RCC 7860 (cell line): ENCODE measurements at places on chromosomes 6 and 20.
A peak's percentile ranks its signal among the peaks of the same experiment; 100 is the strongest.

GRCh38 chr20:23541776-23542175, 26.5 kb downstream of the CST9L start:
- no peak for DNase-seq

- no peak for DNase-seq
Measured at GRCh38 chr6:120056085-120056484, 706.5 kb upstream of the MAN1A1 start.

DNA sequence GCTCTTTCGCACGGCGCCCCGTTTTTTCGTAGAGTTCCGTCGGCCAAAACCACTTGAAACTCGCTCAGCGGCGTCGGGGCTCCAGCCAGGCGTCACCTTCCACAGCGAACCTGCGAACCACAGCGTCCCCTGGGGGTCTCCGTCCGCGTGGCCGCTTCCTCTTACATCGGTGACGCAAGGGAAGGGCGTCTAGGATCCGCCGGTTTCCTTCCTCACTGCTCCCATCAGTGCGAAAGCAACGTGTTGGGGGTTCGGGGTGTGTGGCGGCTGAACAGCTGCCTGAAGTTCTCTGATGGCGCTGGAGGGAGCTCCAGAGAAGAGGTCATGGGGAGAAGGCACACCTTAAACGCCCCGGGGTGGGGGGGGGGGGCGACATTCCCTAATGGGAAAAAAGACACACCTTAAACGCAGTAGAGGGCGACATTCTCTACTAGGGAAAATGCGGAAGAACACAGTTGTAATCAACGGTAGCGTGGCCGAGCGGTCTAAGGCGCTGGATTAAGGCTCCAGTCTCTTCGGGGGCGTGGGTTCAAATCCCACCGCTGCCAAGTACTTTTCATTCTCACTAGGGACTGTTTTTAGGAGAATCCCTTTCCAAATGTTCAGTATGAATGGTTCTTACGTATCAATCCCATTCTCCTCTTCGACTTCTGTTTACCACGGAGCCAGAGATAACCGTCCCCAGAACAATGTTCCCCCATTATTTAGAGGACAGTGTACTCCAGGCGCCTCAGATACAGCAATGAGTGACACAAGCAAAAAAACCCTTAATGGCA, 16.4 kb downstream of the ZNF311 start:
- DNase-seq: no peak

DNA sequence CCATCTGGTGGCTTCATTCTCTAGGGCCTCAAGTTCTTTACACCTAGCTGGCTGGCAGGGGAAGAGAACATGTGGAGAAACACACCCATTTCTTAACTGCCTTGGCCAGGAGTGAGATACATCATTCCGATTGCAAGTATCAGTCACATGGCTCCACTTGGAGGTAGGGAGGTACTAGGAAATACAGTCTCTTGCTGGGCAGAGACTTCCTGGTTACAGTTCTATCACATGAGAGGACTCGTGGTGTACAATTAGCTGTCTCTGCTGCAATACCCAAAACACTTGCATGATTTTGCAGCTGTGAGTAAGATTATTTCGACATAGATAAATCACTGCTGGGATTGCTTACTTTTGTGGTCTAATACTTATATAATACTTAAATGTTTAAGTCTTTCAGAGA, 51.1 kb downstream of the GTF2H5 start:
- DNase-seq: no peak

- DNase-seq: peak; percentile 16
Measured at GRCh38 chr6:157648561-157648960, 174.5 kb upstream of the SNX9 start.

DNA sequence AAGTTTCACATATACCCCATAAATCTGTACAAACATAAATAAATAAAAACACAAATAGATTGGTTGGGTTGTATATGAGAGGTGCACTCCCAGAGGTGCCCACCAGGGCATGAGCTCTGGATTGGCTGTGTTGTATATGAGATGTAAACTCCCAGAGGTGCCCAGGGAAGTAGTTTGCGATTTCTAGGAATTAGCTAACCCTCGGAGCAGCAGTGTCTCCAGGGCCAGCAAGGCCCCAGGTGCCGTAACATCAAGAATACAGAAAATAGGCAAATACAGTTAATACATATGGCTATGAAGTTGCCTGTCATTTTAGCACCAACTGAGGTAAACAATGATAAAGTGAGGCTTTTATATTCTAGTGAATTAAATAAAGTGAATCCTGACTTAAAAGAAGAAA, 5.4 kb upstream of the GINM1 start:
- no peak for DNase-seq

DNA sequence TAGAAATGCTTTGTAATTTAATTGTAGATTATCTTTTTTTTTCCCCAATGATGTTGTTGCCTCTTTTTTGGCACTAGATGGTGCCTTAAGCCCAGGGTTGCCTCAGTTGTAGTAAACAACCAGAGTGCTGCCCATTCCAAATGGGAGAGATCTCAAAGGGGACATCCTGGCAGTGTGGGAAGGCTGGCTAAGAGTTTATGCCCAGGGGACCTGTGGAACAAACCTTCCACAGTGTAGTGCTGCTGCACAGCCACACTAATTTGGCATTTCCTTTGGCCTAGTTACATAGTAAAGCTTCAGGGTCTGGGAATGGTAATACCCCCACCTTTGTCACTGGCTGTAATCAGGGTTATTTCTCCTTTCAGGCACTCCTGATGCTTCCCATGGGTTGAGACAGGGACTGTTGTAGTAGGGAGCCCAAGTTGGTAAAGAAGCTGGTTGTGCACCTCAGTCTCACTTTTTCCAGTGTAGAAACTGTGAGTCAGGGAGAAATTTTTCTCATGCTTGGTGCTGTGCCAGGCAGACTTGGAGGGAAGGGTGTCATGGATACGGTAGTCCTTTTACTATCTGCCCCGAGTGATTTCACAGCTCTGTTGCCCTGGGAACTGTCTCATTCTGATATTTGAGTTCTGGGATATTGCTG, 177.8 kb upstream of the ECI2 start:
- peak; percentile 88 for DNase-seq

GRCh38 chr6:127515234-127515793, 3.8 kb downstream of the MTCL3 start:
- no peak for DNase-seq

GRCh38 chr6:162026843-162027242, 700.7 kb downstream of the PRKN start:
- DNase-seq: peak; percentile 8

- no peak for DNase-seq
Measured at GRCh38 chr6:139944976-139945375, 570.5 kb upstream of the CITED2 start.

- DNase-seq: no peak
Measured at GRCh38 chr6:23154159-23154558, 584.8 kb downstream of the HDGFL1 start.

GRCh38 chr20:8223091-8223870, 91.2 kb downstream of the PLCB1 start:
- no peak for DNase-seq

- no peak for DNase-seq
Measured at GRCh38 chr20:16147216-16147615, 426.0 kb downstream of the KIF16B start.

GRCh38 chr6:161100072-161100471, 108.5 kb downstream of the MAP3K4 start:
- DNase-seq: peak; percentile 82

DNA sequence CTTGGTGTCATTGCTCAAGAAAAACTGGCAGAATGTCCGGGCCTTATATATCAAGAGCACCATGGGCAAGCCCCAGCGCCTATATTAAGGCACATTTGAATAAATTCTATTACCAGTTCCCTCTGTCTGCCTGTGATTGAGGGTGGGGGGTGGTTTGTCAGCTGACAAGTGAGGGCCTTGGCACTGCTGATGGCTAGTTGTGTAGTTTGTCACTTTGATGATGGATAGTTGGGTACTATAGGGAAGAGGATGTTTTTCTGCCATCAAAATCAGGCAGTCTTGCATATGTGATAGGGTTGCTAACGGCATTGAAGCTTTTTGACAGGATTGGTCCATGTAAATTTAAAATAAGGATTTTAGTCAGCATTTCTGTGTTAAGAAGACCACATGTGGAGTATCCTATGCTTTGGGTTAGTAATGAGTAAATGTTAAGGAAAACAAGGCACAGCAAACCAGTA, 2.5 kb downstream of the RPL10A start:
- no peak for DNase-seq

DNA sequence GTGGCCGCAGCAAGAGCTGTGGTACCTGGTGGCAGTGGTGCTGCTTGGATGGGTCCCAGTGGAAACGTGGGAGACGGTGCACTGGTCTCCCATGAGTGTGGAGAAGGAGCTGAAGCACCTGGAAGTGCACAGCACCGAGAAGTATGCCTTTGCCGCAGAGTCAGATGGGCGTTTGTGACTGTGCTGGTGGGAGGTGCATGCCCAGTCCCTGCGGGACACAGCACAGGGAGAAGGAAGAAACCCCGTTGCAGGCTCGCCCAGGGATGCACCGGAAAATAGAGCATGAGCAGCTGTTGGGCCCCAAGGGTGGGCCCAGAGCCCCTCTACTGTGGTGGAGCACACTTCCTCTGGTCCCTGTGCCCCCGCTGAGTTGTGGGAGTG, 19.3 kb upstream of the RGS17 start:
- no peak for DNase-seq

GRCh38 chr6:154058963-154059680, 20.1 kb downstream of the OPRM1 start:
- DNase-seq: no peak

DNA sequence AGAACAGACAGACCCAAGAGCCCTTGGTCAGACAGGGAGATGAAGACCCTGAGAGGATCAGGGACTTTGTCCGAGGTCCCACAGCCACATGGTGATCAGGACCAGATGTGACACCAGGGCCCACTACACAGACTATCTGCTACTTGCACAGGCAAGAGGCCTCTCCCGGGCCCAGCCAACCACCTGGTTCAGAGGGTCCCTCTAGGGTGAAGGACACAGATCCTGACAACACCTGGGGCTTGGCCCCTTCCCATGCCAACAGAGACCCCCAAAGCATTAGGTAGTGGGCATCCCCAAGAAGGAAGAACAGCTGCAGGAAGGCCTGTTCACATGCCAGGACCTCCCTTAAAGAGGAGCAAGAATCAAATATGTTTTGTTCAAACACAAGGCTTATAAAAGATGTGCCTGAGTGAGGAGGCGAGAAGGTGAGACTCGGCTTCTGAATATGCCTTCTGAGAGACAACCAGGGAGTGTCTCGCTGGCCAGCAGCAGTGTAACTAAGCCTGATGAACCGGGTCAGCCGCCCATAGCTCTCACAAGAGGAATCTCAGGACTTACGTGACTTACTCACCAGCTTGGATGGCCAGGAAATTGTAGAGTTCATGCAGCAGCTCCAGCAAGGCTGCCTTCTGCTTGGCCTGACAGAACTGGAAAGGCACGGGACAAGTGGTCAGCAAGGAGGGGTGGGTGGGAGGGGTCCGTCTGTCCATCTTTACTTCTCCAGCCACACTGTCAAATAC, 5.0 kb downstream of the LEMD2 start:
- no peak for DNase-seq

GRCh38 chr6:158996856-158997255, 3.1 kb downstream of the RSPH3 start:
- DNase-seq: no peak

GRCh38 chr6:169738976-169739529, 12.3 kb downstream of the DYNLT2 start:
- DNase-seq: no peak

DNA sequence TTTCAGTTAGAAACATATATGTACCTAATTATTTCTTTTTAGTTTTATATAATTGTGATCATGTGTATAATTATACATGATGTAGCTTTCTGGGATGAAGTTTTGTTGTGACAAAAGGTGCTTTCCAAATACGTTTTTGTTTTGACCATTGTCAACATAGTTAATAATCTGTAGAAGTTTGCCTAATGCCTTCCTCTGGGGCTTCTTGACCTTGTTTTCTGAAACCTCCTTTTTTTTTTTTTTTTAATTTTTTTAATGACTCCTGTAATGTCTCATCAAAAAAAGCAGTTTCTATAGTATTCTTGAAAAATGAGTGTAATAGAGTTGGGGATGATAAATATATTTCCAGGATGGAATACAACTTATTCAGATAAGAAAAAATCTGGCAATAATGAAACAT, 434.7 kb upstream of the SOX4 start:
- no peak for DNase-seq

- no peak for DNase-seq
Measured at GRCh38 chr6:109740787-109741186, 49.7 kb downstream of the FIG4 start.

GRCh38 chr6:139852488-139853140, 478.2 kb upstream of the CITED2 start:
- DNase-seq: peak; percentile 71
